ENCODE measurements at places on chromosomes 2 and 18.

GRCh38 chr2:104402825-104403224, 451.1 kb upstream of the POU3F3 start:
- no peak for DNase-seq

DNA sequence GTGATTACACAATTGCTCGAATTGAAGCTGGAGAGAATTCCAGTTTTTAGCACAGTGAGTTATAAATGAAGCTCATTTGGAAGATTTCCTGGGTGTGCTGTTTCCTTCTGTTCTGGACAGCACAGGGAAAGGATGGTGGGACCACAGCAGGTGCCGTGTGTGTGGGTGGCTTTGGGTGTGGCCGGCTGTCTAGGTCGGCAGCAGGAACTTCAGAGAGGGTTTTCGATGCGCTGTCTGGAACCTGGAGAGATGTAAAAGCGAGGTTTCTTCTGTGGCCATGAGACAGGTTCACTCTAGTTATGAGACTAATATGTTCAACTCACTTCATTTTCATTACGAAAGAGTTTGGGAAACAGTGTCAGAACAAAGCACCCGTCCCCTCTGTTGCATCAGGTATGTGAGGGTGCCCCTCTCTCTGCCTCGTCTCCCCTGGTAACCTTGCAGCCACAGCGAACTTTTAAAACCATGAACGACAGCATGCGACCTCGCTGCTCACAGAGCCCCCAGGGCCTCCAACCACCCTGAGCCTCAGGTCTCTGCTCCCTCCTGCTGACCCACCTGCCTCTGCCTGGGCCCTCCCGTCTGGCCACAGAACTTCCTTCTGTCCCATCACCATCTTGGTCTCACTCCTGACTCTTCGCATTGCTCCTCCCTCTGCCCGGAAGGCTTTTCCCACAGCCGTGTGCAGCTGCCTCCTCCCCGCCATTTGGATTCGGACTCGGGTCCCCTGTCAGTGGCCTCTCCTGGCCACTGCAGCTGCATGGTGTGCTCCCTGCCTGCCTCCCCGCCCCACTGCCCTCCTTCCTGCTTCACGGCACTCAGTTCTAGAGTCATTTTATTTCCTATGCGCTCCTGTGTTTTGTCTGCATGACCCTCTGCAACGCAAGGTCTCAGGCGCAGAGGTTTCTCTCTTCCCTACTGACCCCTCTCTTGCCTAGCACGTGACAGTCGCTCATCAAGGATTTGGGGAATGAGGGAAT, 151.2 kb downstream of the NDUFA10 start:
- DNase-seq: no peak

- DNase-seq: no peak
Observed at GRCh38 chr2:46810195-46810594, 105.4 kb downstream of the MCFD2 start.

GRCh38 chr2:5946225-5947115, 254.3 kb downstream of the SOX11 start:
- no peak for DNase-seq

- DNase-seq: no peak
Observed at GRCh38 chr2:178195390-178196166, 1.3 kb downstream of the OSBPL6 start.
